ENCODE measurements at places on chromosomes 12 and 14.

DNA sequence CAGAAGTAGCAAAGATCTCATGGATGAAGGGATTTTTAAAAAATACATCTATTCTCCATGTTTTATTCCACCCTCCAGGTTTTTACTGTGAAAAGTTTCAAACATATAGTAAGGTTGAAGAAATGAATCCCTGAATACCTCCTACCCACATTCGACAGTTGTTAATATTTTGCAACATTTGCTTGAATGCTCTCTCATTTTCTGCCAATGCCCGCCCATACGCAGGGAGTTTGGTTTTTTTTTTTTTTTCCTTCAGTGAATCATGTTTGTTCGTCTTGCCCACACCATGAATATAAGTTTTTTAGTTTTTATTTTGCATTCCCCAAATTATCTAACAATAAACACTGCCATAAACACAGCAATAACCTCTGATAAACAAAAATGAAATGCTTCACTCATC is 82.9 kb downstream of the MAP1LC3B2 start:
- DNase-seq = no peak

GRCh38 chr12:116027551-116027821 is 250.0 kb downstream of the MED13L start:
- no peak for DNase-seq

DNA sequence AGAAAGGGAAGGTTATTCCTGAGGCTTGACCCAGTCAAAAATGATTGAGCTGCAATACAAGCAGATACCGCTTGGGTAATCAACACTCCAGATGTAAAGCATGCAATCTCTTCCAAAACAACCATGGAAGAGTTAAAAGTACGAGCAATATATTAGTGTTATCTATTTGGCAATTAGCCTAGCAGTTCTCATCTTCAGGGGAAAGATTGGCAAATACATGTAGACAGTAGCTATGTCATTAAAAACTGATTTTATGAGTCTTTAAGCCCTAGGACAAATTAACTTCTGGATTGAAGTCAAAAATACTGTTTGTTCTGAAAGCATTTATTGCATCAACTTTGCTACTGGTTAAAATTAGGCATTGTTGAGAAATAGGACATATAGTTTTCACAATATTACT is 9.3 kb upstream of the GYS2 start:
- no peak for DNase-seq

GRCh38 chr14:66395300-66395699 is 90.9 kb upstream of the CCDC196 start:
- peak; percentile 45 for DNase-seq

DNA sequence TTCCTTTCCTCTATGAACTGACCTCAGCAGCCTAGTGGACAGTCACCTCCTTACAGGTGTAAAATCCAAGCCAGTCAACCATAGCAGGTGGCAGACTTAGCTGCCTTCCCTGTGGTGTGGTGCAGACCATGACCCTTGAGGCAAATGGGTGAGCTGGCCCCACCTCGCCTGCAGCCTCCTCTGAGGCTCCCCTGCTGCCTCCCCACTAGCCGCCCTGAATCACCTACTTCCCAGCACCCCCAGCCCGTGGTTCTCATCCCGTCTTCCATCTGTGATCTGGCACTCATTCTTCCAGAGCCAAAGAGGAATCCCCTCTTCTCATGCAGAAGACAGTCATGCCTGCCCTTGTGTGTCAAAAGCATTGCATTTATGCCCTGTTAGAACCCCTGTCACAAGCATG is 34.4 kb upstream of the TSPAN9 start:
- no peak for DNase-seq

GRCh38 chr12:101045486-101046464 is 164.3 kb downstream of the SLC5A8 start:
- DNase-seq = no peak

- no peak for DNase-seq
Measured at GRCh38 chr12:74836567-74836966, 298.9 kb downstream of the ATXN7L3B start.

GRCh38 chr14:74549588-74549987 is 56.0 kb downstream of the ISCA2 start:
- DNase-seq = no peak

DNA sequence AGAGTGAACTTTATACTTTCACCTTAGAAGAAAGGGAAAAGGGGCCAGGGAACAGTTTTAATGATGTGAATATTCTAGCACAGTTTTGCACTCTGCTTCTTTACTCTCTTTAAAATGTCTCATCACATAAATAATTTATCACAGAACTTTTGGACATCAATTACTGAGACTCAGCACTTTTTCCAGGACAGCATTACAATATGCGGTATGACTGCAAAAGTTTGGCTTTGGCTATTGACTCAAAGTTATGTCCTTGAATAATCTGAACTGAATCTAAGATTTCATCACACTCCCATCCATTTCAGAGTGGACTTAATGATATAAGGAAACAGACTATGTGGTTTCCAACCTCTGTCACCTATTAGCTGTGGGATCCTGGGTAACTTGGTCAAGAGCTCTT is 11.7 kb downstream of the CCER1 start:
- DNase-seq = no peak

Measured in KBM-7 (cell line).